B cell (primary cell): ENCODE measurements at places on chromosomes 13 and 19.

- DNase-seq, result no peak
Observed at GRCh38 chr19:35171730-35172129, 17.2 kb downstream of the FXYD5 start.

DNA sequence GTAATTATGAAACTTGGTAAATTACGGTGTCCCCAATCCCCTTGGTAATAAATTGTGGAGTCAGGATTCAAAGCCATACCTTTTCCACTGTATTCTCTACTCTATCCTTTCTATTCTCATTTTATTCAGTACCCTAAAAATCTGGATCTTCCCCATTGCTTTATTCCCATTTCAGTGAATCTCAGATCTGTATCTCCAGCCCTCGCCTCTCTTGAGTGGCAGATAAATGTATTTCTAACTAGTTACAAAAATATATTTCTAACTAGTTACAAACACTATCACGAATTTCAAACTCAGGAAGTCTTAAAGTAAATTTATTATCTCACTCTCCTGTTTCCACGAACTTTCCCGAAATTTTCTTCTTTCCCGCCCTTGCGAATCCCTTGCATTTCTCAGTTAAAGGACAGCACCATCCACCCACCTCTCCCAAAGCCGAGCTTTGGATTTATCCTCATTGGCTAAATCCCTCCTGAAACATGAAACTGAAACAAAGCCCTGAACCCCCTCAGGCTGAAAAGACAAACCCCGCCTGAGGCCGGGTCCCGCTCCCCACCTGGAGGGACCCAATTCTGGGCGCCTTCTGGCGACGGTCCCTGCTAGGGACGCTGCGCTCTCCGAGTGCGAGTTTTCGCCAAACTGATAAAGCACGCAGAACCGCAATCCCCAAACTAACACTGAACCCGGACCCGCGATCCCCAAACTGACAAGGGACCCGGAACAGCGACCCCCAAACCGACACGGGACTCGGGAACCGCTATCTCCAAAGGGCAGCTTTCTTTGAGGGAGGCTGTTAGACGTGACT lies 164.3 kb upstream of the PABPC3 start:
- DNase-seq, result no peak

DNA sequence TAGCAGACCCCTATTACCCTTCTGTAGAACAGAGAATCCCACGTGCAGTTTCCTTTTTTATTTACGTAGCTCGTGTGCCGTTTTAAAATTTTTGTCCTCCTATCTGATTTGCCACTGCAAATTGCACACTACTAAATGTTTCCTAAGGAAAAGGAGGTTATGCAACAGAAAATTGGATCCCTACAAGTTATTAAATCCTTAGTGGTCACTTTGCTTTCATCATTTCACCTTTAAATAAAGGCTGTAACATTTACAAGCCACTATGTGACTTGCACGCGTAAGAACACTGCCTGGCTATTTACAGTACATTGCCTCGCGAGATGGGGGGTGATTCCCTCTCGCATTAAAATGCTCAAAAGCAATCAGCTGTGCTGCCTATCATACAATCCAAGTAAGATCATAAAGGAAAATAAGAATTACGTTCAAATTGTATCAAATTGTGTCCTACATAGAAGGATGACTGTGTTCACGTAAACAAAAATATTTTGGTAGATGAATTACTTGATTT lies 525.6 kb downstream of the SUCLA2 start:
- no peak for DNase-seq

DNA sequence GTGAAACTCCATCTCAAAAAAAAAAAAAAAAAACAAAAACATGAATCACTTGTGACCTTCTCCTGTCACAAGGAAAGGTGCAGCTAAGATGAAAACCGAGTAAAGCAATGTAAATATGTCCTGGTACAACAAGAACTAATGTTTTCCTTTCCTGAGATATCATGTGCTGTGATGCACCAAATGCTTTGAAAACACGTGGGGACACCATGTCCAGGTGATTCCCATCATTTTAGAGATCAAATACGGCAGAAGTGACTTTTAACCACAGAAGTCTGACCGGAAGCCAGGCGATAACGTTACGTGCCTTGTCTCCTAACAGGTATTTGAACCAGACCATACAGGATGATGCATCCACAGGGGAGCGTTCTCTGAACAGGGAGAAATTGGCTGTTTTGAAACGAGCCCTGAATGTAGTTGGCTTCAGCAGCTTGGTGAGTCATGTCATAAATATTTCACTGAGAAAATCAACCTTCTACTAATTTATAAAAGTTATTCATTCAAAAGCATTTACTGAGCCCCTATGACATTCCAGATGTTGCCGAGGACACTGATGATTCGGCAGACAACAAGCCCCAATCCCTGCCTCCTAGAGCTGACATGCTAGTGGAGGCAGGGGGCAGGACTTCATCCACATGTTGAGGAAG lies 328.1 kb downstream of the MYO16 start:
- no peak for DNase-seq

DNA sequence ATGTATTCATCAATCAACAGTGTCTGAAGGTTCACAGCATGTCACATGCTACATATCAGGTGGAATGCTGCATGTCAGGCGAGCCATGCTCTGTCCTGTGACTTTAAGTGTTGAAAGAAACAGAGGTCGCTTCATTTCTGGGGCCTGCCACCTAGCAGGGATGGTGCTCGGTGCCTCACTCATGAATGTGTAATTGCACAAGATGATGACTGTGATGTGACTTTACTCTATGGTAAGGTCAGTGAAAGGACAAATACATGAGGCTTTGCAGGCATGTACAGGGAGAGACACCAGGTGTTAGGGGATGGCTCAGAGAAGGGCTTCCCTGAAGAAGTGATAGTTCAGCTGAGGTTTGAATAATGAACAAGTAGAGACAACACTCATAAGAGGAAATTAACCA lies 66.7 kb downstream of the FRY start:
- no peak for DNase-seq

DNA sequence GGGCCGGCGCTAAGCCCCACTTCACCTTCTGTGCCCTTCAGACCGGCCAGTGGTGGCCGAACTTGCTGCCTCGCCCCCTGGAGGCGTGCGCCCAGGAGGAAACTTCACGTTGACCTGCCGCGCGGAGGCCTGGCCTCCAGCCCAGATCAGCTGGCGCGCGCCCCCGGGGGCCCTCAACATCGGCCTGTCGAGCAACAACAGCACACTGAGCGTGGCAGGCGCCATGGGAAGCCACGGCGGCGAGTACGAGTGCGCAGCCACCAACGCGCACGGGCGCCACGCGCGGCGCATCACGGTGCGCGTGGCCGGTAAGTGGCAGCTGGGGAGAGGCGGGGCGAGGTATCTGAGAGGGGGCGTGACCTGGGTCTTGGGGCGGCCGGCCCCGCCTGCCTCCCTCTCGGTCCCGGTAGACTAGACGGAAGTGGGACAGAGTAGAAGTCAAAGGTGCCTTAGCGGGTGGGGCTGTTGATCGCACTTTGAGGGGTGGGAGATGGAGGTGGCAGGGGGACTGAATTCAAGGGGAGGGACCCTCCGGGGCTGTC lies 5.6 kb downstream of the ICAM5 start:
- peak; percentile 86 for DNase-seq

- no peak for DNase-seq
Observed at GRCh38 chr19:41114132-41114531, at the start of gene CYP2F1. Gene CYP2F1, plus strand, starts transcription at chr19:41114432. Its CDS starts 1,757 bp downstream, at chr19:41116189.

- no peak for DNase-seq
Observed at GRCh38 chr19:56547535-56547934, 8.8 kb downstream of the ZFP28 start.

DNA sequence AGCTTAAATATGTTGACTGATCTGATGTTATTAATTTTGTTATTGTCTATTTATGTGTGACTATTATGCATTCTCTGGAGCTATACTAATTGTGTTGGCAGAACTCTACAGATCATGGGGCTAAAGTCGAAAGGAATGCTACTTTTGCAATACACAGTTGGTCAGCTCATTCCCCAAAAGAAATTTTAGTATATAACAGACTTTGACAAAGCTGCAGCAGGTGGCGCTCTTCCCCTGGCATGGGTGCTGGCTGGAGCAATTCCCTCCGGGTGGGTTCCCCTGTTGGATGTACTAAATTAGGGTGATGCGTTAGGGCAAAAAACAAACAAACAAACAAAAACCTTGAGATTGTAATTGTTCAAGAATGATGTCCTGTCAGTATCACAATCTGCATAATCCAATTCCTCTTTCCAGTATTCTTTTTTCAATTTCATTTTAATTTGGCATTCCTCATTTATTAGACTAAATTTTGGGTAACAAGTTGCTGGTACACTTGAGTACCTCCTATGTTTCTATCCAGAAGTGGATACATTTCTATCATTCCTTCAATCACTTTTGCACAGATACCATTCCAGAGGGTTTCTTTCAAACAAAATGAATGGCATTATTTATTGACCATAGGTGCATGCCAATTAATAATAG lies 322.8 kb upstream of the EDNRB start:
- peak; percentile 6 for DNase-seq

DNA sequence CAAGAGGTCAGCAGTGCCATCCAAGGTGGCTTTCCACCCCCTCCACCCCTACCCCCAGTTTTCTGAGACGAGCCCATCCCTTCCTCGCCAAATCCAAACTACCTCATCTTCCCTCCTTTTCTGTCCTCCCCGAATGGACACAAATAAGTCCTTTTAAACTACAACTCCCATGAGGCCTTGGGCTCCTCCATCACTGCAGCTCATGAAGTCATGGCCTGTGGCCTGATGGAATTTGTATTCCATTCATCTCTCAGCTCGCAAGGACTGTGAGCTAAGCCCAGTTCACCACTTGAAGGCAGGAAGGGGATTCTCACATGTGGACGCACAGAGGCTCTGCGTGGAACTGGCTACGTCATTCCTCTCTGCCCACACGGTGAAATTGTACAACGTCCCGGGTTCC lies 12.5 kb downstream of the PTPRH start:
- no peak for DNase-seq

GRCh38 chr19:7524523-7524922 lies 2.1 kb downstream of the MCOLN1 start:
- DNase-seq, result no peak

- DNase-seq, result peak; percentile 9
Observed at GRCh38 chr13:109159650-109160309, 530.4 kb downstream of the MYO16 start.

DNA sequence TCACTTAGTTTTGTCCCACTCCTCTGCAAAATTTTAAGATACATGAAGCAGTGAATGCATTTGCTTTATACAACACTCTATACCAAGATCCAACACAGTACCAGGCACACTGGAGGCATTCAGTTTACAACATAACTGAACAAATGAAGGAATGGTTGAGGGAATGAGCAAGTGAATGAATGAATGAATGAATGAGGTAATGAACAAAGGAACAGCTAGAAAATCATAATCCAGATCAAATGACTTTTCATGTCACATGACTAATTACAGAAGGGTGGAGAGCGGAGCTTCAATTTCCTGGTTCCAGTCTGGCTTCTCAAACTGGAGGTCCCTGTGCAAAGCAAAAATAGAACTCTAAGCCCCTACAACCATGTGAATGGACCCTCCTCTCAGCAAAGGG lies 16.7 kb downstream of the TBC1D4 start:
- no peak for DNase-seq

DNA sequence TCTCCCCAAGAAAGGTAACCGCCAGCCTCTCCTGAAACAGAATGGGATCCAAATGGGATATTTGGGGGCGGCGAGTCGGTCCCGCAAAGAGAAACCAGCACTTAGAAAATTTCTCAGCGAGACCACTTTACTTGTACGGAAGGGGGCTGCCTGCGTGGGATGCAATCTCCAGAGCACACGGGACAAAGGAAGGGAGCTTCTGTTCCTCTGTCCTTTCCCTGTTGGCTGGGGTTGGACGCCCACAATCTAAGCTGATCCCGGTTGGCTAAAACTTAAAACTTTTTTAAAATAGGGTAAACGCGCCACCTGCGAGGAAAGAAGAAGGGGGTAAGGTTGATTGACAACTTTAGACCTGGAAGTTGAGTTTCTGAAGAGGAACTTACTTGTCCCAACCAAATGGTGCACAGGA lies 826 bp upstream of the BSG start:
- DNase-seq, result peak; percentile 70

DNA sequence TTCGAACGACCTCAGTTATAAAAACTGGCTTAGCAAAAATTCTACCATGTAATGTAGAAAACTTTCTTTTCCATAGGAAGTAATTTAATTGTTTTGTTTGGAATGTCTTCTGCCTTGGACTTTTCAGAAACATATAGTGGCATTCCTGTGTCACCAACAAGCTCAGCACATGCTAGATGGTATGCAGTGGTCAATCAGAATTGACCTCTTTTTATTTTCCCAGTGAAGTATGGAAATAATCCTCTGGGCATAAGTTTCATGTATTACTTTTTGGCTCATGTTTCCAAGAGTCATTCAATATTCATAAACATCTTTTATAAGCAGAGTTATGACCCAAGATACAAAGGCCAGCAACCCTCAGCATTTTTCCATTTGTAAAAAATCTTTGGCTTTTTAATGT lies 33.6 kb downstream of the NALCN start:
- DNase-seq, result no peak

GRCh38 chr19:1284979-1285736 lies 515 bp upstream of the EFNA2 start:
- DNase-seq, result peak; percentile 37

GRCh38 chr19:23420824-23421223 lies 25.6 kb upstream of the ZNF91 start:
- DNase-seq, result no peak

GRCh38 chr13:35593651-35594050 lies 117.2 kb upstream of the MAB21L1 start:
- DNase-seq, result no peak

DNA sequence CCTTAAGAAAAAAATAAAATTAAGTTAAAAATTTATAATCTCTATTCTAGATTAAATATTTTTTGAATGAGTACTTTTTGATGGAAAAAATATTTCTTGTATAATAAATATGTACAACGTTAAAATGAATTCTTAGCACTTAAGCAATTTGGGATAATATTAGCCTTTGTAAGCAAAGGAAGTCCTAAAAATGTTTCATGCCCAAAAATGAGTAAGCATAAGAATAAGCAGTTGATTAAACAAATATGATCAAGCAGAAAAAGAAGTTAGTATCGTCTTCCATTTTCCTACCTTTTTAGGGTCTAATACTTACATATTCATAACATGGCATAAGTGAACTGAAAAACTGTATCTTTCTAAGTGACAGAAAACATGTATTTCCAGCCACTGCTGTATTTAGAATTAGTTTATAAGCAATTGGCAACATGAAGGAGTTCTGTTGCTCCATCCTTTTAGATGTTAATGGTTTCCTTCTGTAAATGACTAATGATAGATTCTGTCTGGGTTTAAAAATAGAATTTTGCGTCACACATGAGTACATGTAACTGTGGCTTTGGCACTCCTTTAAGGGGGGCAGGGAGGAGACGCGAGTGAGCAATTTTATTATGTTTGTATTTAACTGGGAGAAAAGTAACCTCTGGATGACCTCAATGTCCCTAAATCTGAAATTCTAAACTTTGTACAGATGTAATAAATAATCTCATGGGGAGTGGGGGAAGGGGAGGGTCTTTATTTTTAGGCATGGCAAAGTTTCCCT lies 237.4 kb downstream of the RGCC start:
- peak; percentile 12 for DNase-seq

GRCh38 chr19:37977391-37977790 lies 70.4 kb downstream of the SIPA1L3 start:
- no peak for DNase-seq
